ENCODE measurements at places on chromosomes 12 and 14.

DNA sequence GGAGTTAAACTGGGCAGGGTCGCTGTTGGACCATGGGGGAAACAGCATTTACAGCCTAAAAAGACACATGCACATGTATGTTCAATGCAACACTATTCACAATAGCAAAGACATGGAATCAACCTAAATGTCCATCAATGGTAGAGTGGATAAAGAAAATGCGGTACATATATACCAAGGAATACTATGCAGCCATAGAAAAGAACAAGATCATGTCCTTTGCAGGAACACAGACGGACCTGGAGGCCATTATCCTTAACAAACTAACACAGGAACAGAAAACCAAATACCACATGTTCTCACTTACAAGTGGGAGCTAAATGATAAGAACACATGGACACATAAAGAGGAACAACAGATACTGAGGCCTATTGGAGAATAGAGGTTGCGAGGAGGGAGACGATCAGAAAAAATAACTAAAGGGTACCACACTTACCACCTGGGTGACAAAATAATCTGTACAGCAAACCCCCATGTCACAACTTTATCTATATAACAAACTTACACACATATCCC lies 25.0 kb upstream of the SRP54 start:
- DNase-seq = no peak

DNA sequence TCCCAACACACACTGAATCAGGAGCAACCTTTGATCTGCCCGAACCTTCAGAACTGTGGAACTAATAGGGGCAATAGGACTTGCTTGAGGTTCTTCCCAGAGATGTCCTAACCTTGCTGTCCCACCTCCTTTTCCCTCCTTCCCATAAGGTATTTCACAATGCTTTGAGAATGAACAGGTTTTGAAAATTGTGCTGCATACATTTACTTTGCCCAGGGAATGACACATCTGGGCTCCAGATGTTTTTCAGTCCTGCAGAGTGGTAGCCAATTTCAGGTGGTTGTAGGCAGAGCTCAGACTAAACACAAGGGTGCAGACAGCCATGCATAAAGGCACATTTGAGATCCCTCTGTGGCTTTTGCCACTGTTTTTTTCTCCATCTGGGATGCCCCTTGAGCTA lies 206.7 kb upstream of the PWP1 start:
- DNase-seq = peak; percentile 13

DNA sequence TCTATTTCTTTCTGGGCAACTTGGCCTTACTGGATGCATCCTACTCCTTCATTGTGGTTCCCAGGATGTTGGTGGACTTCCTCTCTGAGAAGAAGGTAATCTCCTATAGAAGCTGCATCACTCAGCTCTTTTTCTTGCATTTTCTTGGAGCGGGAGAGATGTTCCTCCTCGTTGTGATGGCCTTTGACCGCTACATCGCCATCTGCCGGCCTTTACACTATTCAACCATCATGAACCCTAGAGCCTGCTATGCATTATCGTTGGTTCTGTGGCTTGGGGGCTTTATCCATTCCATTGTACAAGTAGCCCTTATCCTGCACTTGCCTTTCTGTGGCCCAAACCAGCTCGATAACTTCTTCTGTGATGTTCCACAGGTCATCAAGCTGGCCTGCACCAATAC lies 5.3 kb downstream of the OR4N5 start:
- no peak for DNase-seq

- DNase-seq = no peak
Observed at GRCh38 chr14:92456215-92457015, 57.2 kb upstream of the RIN3 start.

- DNase-seq = no peak
Observed at GRCh38 chr12:55729819-55730818, 1.3 kb upstream of the CD63 start.

GRCh38 chr14:35696575-35696974 lies 112.5 kb downstream of the RALGAPA1 start:
- DNase-seq = no peak

DNA sequence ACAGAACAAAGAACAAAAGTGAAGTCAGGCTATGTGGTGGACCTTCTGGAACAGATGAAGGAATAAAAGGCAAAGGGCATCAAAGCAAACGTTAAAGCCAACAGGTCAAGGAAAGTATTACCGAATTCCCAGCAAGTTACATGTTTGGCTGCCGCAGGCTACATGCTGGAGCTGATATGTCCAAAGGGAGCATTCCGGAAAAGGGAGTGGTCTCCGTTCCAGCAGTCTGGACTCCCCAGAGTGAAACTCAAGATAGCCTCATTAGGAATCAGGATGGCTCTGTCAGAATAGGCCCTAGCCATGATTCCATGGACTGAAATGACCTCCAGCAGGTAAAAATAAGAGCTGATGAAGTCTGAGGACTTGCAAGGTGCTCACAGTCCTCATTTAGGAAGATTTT lies 379.8 kb upstream of the PRICKLE1 start:
- no peak for DNase-seq

DNA sequence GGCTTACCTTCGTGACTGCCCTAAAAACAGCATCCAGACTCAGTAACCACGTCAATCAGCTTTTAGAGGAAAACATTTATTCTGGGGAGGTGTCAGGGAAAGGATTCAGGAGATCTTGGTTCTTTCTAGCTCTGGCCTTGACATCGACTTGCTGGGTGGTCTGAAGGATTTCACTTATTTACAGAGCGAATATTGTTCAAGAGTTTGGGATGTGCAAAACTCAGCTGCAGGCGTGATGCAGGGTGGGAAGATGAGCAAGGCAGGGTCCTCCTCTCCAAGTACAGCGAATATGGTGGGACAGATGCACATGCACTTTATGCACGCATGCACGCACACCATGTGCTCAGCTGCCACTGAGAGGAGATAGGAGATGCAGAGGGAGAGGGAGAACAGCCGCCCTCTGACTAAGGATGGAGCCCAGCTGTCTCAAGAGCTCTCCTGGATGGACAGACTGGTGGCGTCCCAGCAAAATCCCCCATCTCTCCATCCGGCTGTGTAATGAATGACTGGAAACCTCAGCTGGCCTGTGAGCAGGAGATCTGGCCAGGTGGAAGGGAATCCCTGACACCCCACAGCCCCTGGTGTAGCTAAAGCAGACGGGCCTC lies 24.4 kb upstream of the BDKRB1 start:
- no peak for DNase-seq

- DNase-seq = no peak
Observed at GRCh38 chr12:20011200-20011599, 357.1 kb upstream of the PDE3A start.

GRCh38 chr12:3020850-3021435 lies 56.2 kb upstream of the TSPAN9 start:
- DNase-seq = no peak

DNA sequence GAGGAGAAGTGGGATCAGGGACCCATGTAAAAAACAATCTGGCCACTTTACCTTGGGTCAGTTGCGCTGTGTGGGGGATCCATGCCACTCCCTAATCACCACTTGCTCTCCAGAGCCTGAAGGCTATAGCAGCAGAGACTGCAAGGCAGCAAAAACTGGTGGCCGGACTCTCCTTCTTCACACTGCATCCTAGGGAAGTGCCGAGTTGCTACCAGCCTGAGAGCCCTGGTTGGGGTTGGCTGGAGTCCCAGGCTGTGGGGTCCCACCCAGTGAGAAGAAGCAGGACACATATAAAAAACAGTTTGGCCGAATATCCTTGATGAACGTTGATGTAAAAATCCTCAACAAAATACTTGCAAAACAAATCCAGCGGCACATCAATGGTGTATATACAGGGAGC lies 341.2 kb downstream of the AEBP2 start:
- DNase-seq = no peak

GRCh38 chr14:63342371-63342770 lies 23.6 kb upstream of the GPHB5 start:
- DNase-seq = no peak

DNA sequence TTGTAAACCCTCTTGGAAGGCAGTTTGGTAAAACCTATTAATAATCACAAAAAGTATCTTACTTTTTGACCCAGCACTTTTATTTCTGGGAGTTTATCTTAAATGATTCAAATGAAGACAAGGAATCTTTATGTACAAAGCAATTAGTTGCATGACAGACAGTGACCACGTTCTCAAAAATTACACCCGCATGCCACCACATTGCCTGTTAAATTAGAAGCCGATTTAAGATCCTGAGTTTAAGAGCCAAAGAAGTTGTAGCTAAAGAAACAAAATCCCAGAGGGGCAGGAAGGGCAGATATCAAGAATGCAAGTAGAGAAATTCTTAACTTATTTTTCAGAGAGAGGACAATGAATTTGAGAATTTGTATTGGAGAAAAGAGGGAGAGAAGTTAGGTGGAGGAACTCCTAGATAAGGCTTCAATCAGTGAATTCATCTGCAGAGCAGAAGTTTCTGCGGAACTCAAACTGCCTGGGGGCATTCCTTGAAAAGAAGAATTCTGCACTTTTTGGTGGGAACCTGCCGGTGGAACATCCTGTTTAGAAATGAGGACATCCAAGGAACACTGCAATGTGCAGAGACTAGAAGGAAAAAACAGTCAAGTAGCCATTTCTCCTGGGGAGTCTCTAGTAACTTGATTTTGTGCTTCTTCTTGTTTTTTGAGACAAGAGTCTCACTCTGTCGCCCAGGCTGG lies 1.1 kb upstream of the RIOX1 start:
- DNase-seq = no peak

- peak; percentile 15 for DNase-seq
Observed at GRCh38 chr14:81269100-81269978, 48.6 kb upstream of the GTF2A1 start.

DNA sequence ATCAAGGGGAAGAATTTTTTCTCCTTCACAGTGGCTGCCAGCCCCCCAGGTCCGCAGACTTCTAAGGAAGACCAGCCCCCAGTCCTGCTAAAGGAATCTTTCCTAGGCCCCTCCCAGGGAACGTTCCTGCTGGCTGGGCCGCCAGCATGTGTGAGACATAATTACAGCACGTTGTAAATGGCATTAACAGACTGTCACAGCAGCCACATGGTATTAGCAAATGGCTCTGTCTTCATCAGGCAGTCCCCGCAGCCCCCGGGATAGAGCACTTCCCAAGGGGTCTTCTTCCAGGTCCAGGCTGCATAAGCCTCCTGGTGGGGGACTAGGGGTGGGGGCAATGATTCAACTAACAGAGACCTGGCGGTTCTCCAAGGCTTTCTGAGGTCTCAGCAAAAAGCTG lies 34.9 kb upstream of the FAM222A start:
- no peak for DNase-seq

GRCh38 chr12:131045705-131046460 lies 92.2 kb downstream of the ADGRD1 start:
- DNase-seq = no peak

DNA sequence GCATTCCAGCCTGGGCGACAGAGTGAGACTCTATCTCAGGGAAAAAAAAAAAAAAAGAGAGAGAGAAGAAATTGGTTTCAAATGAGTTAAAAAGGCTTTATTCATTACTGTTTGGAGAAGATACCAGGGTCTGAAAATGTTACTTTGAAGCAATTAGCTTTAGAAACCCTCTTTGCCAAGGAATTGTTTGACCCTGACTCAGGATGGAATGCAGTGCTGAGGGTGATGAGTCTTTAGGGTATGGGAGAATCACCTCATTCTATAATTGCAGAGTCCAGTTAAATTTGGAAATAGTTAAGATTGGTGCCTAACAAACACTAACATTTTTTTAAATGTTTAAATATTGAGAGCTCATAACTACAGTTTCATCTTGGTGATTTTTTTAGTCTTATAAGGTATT lies 13.3 kb downstream of the RAP1B start:
- DNase-seq = no peak

- DNase-seq = no peak
Observed at GRCh38 chr12:124909831-124910560, 4.5 kb downstream of the UBC start.

- no peak for DNase-seq
Observed at GRCh38 chr12:14654416-14654815, 42.0 kb downstream of the GUCY2C start.

DNA sequence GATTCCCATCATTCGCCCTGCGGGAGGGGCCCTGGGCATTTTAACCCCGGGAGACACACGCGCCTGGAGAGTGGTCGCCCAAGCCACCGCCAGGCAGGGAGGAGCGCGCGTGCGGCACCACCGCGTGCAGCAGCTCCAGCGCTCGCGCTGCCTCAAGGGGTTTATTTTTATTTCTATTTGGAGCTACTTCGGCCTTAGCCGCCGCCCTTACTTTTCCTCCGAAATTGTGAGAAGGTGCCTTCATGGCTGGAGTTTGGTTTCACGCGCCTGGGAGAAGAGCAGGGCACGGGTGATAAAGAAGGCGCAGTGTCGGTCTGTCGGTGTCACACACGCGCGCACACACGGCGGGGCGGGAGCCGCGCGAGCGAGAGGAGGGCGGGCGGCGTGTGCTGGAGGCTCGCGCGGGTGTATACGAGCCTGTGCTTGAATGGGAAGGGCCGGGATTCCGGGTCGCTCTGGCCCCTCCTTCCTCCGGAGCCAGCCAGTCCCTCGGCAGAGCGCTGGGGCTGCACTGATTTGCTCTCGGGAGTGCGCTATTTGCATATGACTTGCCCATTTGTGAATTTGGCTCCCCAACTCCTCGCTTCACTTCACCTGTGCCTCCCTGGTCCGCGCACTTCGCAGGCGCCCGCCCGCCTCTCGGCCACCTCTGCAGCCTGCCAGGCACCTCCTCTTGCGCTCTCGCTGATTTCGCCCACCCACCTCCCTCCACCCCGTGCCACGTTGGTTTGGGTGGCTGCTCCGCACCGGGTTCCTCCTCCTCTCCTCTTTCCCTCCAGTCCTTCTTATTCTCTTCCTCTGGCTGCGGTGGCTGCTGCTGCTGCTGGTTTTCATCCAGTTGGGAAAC lies 932.3 kb downstream of the DIO2 start:
- peak; percentile 36 for DNase-seq

DNA sequence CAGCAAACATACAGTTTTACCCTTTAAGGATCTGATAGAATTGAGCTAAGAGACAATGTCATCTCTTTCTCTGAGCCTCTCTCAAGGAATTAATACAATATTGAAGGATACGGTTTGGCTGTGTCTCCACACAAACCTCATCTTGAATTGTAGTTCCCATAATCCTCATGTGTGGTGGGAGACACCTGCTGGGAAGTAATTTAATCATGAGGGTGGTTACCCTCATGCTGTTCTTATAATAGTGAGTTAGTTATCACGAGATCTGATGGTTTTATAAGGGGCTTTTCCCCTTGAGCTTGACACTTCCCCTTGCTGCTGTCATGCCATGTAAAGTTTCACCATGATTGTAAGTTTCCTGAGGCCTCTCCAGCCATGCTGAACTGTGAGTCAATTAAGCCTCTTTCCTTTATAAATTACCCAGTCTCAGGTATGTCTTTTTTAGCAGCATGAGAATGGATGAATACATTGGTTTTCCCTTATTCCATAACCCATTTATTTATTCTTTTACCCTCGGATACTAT lies 47.6 kb downstream of the TMEM30B start:
- DNase-seq = no peak
